Mesothelial cell of epicardium (in vitro differentiated cells): ENCODE measurements at places on chromosomes 7 and 10. TPM values are rescaled to one million over a fixed set of nuclear protein-coding genes. Genes with fewer than 3 reads are reported as not detected.

DNA sequence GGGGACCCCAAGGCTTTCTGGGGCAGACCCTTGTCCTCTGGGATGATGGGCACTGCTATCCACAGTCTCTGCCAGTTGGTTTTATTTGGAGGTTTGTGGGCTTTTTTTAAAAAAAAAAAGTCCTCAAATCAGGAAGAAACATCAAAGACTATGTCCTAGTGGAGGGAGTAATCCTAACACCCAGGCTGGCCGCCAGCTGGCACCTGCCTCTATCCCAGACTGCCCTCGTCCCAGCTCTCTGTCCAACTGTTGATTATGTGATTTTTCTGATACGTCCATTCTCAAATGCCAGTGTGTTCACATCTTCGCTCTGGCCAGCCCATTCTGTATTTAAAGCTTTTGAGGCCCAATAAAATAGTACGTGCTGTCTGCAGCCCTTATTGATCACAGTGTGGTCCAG, 61.0 kb upstream of the LRRC4 start:
- no peak overlapping the region for H3K27ac ChIP-seq
- H3K36me3 ChIP-seq = peaks cover 22% of the 10 kb centered on the region
- no peak overlapping the region for H3K4me3 ChIP-seq
- no peaks in the 10 kb centered on the region for H3K4me1 ChIP-seq

SMKR1 gene
- 2.0 to 2.8 TPM (median 2.5 TPM) in 3 replicates for total RNA-seq

SYT15B gene
- 0.73 to 1.3 TPM (median 0.81 TPM) in 3 replicates for total RNA-seq

- H3K27ac ChIP-seq = no peak overlapping the region
- no peak for DNase-seq
- no peaks in the 10 kb centered on the region for H3K36me3 ChIP-seq
- peaks cover 2% of the 10 kb centered on the region for H3K4me1 ChIP-seq
Measured at GRCh38 chr7:1943933-1944618, 274.0 kb downstream of the ELFN1 start.

- H3K27me3 ChIP-seq = no peaks in the 10 kb centered on the region
- no peak overlapping the region for H3K27ac ChIP-seq
- no peak overlapping the region for H3K4me3 ChIP-seq
- no peak for DNase-seq
- H3K36me3 ChIP-seq = no peaks in the 10 kb centered on the region
- H3K4me1 ChIP-seq = peaks cover 8% of the 10 kb centered on the region
Measured at GRCh38 chr10:54614072-54614471, 187.0 kb downstream of the PCDH15 start.
